Fibroblast of villous mesenchyme (primary cell): ENCODE measurements at places on chromosomes 4 and X. TPM values are rescaled to one million over a fixed set of nuclear protein-coding genes. Genes with fewer than 3 reads are reported as not detected.

GRCh38 chrX:154751203-154751668, 359 bp upstream of the GAB3 start:
- DNase-seq = no peak

GRCh38 chrX:11386001-11386523, 92.8 kb downstream of the AMELX start:
- DNase-seq = peak; percentile 71

Gene OSTC
- total RNA-seq = 277 and 451 TPM in 2 replicates

DNA sequence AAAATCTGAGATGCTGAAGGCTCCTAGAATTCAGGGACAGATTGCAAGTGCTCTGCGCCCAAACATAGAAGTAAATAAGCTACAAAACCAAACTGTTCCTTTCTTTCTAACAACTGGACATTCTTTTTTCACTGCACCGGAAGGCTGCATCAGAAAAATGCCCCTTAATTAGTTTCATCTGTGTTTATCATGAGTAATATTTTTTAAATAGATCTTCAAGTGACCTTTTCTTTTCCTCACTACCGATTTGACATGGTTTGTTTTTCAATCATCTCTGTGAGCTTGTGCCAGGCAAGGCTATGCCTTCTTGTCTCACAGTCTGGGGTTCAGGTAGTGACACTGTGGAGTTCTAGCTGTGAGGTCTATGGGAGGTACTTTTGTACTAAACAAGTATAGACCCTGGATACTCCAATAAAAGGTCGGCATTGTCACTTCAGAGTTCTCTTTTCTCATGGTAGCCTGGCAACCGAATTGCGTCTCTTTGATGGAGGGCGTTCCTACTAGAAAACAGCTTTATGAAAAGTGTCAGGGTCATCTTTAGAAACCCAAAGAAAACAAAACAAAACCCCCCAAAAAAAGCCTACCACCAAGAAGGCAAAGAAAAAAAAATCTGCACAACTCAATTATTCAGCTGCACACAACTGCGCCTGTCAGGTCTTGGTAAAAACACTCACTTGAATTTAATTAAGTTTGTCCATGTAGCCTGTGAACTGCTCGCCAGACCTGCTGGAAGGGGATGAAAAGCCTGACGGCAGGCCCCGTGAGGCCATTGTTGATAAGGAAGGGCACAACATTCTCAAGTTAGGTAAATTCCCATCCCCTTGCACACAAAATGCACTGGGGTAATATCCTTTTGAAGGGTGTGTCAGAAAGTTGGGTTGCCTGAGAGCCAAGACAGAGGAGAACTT, 22.8 kb upstream of the ADAMTS3 start:
- DNase-seq = no peak

- DNase-seq = no peak
Measured at GRCh38 chr4:151259752-151260151, 17.2 kb upstream of the PRSS48 start.

GRCh38 chr4:168549143-168549542, 52.3 kb downstream of the PALLD start:
- DNase-seq = no peak

Gene P2RY4
- not detected in 2 replicates for total RNA-seq

- peak; percentile 15 for DNase-seq
Measured at GRCh38 chr4:95637043-95637600, 88.3 kb upstream of the UNC5C start.

DNA sequence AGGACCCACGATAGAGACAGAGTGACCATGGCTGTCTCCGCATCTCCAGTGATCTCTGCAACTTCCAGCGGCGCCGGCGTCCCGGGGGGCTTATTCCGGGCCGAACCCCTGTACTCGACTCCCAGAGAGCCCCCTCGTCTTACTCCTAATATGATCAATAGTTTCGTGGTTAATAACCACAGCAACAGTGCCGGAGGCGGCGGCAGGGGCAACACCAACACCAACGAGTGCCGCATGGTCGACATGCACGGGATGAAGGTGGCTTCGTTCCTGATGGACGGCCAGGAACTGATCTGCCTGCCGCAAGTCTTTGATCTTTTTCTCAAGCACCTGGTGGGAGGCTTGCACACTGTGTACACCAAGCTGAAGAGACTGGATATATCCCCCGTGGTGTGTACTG, 343 bp downstream of the DACH2 start:
- DNase-seq = no peak

- DNase-seq = peak; percentile 40
Measured at GRCh38 chr4:146477054-146477453, 44.7 kb downstream of the SLC10A7 start.

GRCh38 chr4:5890063-5890727, 2.7 kb downstream of the CRMP1 start:
- DNase-seq = no peak

DNA sequence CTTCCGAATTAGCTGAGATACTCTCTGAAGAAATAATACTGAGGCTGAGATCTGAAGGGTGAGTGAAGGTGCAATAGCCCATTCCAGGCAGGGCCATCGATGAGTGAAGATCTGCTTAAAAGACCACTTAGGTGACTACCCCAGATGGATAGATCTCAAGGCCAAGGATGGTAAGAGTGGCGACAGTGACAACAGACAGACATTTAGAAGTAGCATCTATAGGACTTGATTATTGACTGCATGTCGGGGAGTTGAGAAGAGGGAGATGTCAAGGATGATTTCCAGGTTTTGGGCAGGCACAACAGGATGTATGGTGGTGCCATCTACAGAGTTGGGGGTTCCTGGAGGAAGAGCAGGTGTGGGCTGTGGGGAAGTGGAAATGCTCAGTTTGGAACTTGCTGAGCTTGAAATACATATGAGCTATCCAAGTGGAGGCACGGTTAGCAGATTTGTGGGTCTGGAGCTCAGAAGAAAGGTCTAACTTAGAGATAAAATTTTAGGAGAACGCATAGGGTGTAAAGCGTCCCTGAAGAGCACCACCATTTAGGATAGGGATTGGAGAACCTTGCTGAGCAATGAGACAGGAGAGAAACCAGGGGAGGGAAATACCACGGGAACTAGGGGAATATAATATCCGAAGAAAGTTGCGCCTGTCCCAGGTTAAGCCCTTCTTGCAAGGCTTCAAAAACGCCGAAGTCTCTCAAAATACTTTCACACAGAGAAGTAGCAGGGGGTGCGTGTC, 688 bp downstream of the UFSP2 start:
- DNase-seq = no peak

Gene PGAM4
- total RNA-seq = 0.43 TPM in 1 of 2 replicates, not detected in the other

- DNase-seq = no peak
Measured at GRCh38 chr4:121100093-121100775, 27.9 kb upstream of the NDNF start.

Gene TIGD4
- total RNA-seq = under 0.01 TPM in 2 replicates

- no peak for DNase-seq
Measured at GRCh38 chr4:10055871-10056270, 34.6 kb upstream of the SLC2A9 start.

DNA sequence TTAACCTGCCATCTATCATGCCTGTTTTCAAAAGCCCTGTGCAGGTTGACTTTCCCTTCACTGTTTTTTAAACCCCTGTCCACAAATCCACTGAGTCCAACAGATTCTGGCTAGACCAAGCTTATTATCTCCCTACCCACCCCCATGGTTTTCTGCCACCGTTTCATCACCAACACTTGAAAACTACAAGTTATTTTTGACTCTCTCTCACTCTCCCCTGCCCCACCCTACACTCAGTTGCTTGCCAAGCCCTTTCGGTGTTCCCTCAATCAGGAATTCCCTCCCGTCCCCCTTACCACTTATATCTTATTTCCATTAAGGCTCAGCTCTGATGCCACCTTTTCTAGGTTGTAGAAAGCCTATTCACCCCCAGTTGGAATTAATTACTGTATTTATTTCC, 29.7 kb downstream of the ATG4A start:
- DNase-seq = no peak

DNA sequence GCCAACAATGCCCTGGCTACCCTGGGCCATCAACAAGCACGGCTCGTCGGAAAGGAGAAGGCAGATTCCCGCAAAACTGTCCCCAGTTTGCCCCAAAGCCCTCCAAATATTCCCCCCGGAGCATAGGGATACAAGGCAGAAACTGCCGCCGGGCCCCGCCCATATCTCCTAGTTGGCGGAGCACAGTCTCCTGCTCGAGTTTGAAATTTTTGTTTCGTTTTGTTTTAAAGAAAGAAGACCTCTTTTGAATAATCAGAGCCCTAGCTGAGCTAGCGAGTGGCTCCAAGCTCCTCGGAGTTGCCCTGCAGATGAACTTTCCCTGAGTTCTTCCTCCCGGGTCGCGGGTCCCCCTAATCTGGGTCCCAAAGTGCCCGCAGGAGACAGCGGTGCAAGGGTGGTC, 138.1 kb upstream of the ZIC3 start:
- no peak for DNase-seq

DNA sequence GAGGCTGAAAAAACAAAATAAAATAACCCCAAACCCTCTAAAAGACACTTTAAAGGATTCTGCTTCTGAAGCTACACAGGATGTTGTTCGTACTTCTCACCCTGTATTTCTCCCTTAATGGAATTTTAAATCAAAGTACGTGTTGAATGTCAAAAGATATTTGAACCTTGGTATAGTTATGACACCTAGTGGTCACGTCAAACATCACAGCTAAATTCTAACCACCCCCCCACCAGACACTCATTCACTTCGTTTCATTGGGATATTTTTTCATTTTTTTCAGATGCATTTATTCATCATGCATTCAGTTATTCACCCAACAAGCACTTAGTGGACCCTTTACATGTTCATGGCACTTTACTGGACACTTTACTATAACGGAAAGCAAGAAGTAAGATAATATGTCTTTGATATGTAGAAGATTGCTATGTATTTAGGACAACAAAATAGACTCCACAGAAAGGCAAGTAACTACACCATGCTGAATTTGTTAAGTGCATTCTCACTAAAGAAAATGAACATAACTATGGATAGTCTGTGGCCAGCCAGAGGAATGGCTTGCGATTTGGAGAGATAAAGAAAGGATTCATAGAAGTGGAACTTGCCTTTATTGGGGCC, 62.5 kb upstream of the GPR174 start:
- DNase-seq = peak; percentile 14

Gene EREG
- 1.3 and 5.2 TPM in 2 replicates for total RNA-seq

Gene CFAP99
- not detected in 2 replicates for total RNA-seq

Gene BMX
- under 0.01 TPM in 1 of 2 replicates, not detected in the other for total RNA-seq

DNA sequence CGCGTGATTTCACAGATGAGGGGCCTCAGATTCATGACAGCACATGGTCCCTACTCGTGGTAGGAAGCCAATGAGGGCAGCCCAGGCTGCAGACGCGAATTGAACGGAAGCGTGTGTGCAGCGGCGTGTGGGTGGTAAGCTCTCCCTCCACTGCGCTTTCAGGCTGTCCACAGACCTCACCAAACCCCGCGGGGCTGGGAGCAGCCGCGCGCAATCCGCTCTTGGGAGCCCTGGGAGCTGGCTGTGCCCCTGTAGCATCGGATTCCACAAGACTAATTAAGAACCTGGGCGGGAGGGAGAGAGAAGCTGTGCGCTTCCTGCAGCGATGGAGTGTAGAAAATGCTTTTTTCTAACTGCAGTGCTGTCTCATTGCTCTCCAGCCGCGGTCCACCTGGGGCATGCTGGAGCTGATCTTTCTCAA, 134.9 kb downstream of the STOX2 start:
- no peak for DNase-seq

Gene GPRIN3
- total RNA-seq = 0.43 and 0.64 TPM in 2 replicates

- peak; percentile 93 for DNase-seq
Measured at GRCh38 chr4:3241898-3242524, 6.9 kb upstream of the MSANTD1 start.

GRCh38 chrX:78024349-78025059, 55.1 kb upstream of the PGAM4 start:
- peak; percentile 2 for DNase-seq

- DNase-seq = no peak
Measured at GRCh38 chrX:50770702-50771101, 43.3 kb downstream of the SHROOM4 start.

DNA sequence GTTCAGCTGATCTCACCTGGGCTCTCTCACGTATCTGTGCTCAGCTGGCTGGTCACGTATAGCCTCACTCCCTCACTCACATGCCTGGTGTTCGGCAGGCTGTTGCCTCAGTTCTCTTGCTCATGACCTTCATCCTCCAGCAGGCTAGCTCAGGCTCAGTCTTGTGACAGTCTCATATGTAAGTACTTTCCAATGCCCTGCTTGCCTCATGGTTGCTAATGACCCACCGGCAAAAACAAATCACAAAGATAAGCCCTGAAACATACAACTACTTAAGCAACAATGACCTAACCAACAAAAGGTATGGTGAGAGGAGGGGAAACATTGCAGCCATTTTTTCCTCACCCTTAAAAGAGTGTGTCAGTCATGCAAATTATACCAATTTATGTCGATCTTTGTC, 25.0 kb downstream of the MEPE start:
- DNase-seq = no peak

DNA sequence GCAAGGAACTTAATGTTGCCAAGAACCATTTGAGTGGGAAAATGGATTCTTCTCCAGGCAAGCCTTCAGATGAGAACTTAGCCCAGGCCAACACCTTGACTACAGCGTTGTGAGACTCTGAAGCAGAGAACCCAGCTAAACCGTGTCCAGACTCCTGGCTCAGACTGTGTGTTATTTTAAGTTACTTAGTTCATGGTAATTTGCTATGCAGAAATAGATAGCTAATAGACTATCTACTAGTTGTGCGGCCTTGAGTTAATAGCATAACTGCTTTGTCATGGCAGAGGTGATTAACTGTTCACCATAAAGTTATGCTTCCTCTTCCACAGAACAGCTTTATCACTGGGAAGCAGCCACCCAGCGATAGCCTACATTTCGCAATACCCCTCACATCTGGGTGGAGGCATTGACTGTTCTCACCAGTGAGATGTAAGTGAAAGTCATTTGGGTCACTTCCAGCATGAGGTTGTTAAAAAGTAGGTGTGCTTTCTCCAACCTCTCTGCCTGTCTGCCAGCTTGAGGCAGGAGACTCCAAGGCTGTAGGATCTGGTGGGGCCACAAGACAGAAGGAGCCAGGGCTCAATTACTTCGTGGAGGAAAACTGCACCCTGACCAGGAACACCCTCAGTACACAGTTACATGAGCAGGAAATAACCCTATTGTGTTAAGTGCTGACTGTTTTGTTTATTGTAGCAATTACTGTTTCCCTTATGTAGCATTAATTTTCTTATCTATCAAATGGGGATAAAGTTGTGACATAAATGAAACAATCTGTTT, 94.2 kb downstream of the GPAT3 start:
- DNase-seq = peak; percentile 99

Gene GPC4
- total RNA-seq = 0.86 and 2.3 TPM in 2 replicates

Gene ATOH1
- not detected in 2 replicates for total RNA-seq

GRCh38 chrX:136822337-136823095, 41.8 kb upstream of the ARHGEF6 start:
- peak; percentile 91 for DNase-seq

DNA sequence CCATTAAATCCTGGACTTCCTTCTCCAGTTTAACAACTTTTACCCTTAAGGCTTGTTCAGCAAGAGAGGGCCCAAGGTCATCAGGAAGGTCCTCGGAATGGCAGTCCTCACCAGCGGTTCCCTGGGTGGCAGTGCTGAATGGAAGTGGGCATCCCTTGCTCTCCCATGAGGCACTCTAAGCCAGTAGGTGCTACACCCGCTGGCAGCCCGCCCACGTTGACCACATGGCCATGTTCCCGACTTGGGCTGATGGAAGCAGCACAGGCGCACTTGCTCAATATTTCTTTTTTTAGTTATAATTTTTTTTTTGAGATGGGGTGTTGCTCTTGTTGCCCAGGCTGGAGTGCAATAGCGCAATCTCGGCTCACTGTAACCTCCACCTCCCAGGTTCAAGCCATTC, 277.9 kb downstream of the ZC4H2 start:
- DNase-seq = no peak
